ENCODE measurements at places on chromosomes 5 and 9.

DNA sequence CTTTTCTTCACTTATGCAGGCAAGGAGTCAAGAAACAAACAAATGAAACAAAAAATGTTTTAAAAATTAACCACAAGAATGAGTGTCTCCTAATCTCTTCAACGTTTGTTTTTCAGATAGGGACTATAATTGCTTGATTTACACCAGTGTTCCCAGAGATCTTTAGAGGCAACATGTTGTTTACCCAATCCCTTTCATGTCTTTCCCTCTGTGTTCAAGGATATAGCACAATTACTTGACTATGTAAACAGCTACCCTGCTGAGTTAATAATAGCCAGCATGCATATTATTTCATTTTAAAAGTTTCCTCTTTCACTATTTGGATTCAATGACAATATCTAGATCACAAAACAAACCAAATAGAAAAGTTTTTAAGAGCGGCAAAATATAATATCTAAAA, 25.1 kb upstream of the SHISAL2B start:
- DNase-seq, result no peak

DNA sequence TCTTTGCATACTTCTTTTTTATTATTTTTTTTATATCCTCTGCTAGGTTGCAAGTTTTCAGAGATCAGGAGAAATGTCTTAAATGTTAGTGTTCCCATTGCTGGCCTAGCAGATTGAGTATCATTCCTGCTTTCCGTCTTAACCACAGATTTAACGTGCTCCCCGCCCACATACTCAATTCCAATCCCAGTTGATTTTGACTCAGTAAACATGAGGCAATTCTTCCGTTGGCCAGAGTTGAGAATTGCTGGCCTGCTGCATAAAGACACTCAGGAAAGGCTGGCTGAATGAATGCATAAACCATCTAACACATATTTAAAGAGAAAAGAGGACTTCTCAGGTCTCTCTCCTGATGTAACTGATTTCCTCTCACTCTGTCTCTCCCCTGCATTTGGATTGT, 46.8 kb upstream of the PLPP6 start:
- no peak for DNase-seq

DNA sequence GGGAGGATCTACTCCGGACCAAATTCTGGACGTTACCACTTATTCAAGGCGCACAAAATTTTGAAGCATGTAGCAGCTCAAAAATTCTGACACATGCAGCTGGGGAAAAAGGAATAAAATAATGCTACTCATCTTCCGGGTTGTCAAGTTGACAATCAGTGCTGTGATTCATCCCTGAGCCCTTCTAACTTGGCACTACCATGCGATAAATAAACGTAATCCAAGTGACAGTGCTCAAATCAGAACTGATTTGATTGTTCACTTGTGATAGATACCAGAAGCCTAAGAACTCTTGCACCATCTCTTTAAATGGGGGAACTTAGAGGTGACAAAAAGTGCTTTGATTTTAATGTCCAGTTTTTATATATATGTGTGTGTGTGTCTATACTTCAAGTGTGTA, 230.2 kb upstream of the TLE4 start:
- DNase-seq, result no peak

- peak; percentile 4 for DNase-seq
Observed at GRCh38 chr9:96856363-96857286, 2.3 kb upstream of the ZNF782 start.

DNA sequence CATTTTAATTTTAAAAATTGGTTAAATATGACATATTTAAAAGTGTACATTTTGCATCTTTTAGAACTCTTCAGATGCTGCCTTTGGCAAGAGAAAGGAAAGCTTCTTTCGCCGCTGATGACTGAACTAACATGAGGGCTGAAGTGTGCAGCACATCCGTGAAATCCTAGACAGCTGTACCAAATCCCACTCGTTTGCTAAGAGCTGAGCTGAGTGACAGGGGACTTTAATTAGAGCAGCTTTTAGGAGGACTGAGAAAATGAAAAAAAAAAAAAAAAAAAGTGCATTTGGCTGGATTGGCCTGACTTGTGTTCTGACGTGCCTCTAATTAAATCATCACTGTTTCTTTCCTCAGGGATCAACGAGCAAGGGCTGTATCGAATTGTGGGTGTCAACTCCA, 271.3 kb downstream of the ARHGAP26 start:
- DNase-seq, result no peak

DNA sequence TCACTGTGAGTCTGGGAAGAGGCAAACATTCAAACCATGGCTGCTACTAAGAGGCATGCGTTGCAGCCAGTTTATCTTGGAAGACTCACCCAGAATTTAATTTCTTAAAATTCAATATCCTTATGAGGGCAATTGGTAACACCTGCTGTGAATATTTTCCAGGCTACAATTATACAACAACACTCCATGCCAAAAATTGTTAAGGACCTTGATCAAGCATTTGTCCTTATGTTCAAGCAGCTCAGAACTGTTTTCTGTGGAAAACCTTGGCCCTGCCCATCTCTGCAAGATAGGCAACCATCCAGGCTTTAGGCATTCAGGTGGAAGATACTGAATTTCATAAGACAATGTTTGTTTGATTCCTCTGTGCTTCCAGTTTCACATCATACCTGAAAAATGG, 327.8 kb downstream of the FBXL7 start:
- DNase-seq, result no peak

GRCh38 chr5:515273-515836, 8.9 kb downstream of the SLC9A3 start:
- DNase-seq, result no peak
